ENCODE measurements at places on chromosomes 13 and 19. TPM values are rescaled to one million over a fixed set of nuclear protein-coding genes. Genes with fewer than 3 reads are reported as not detected.

GRCh38 chr13:74406420-74406819 is 272.2 kb upstream of the KLF12 start:
- DNase-seq: no peak

- DNase-seq: no peak
These were observed 12.6 kb downstream of the TEAD2 start for GRCh38 chr19:49349567-49349966.

- no peak for DNase-seq
These were observed 54.0 kb upstream of the CNMD start for GRCh38 chr13:52793515-52794061.

- no peak for DNase-seq
These were observed 19.5 kb downstream of the SLC46A3 start for GRCh38 chr13:28699246-28699645.

DNA sequence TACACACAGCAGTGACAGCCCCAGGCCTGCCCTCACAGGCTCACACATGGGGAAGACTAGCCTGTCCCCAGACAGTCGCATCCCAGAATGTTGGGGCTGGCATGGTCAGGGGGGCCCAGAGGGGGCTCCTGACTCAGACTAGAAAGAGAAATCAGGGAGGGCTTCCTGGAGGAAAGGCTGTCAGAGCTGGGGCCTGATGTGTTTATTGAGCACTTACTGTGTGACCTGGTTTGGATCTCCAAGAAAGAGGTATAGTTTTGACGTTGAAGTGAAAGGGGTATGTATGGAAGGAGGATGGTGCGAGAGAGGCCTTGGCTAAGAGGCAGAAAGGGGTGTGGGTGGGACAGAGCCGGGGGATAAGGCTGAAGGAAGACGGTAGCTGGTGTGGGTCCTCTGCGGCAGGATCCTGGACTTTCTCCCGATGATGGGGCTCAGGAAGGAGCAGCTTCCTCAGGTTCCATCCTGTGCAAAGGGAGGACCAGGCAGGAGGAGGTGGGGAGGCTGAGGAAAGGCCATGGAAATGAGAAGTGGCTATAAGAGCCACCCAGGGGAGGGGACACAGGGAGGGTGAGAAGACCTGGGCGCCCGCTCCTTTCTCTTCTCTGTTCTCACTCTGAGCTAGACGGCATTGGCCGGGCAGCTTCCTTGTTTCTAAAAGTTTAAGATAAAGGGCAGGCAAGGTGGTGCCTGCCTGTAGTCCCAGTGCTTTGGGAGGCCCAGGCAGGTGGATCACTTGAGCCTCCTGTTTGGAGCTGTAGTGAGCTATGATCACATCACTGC is 16.1 kb upstream of the BCL3 start:
- no peak for DNase-seq

- DNase-seq: no peak
These were observed 13.5 kb upstream of the ZNF563 start for GRCh38 chr19:12346896-12347295.

The CEACAM4 gene
- polyA plus RNA-seq: not detected

The DNAJB1 gene
- polyA plus RNA-seq: 148 TPM

The ERICH6B gene
- not detected for polyA plus RNA-seq
